ENCODE measurements at places on chromosomes 6 and 20.

DNA sequence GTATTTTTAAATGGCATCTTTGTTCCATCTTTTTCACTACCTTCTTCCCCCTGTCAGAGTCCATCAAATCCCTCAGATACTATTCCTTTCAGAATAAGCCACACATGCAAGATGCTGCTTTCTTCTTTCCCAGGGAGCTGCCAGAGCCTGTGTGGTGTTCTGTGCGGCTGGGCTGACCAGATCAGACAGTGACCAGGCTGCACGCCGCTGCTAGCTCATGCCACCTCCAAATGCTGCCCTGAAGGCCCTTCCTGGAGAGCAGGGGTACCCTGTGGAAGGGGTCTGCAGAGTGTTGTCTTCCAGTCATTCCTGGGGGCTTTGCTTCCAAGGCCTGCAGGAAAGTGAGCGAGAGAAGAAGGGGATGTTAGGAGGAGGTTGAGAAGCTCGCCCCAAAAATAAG, 179.1 kb upstream of the SUPT3H start:
- H3K4me3 ChIP-seq = no peak overlapping the region
- H3K27me3 ChIP-seq = peaks cover 2% of the 10 kb centered on the region
- peaks cover 2% of the 10 kb centered on the region for H3K36me3 ChIP-seq

- H3K27me3 ChIP-seq = no peaks in the 10 kb centered on the region
- DNase-seq = no peak
- peaks cover 71% of the 10 kb centered on the region for H3K4me1 ChIP-seq
- no peak overlapping the region for H3K4me3 ChIP-seq
- H3K36me3 ChIP-seq = peaks cover 18% of the 10 kb centered on the region
Measured at GRCh38 chr20:49706630-49707091, 7.0 kb downstream of the B4GALT5 start.

GRCh38 chr6:56311061-56311460, 63.7 kb upstream of the COL21A1 start:
- no peak overlapping the region for H3K27ac ChIP-seq
- H3K27me3 ChIP-seq = peaks cover 2% of the 10 kb centered on the region
- H3K4me1 ChIP-seq = no peaks in the 10 kb centered on the region
- H3K4me3 ChIP-seq = no peak overlapping the region
- H3K36me3 ChIP-seq = no peaks in the 10 kb centered on the region

- H3K4me1 ChIP-seq = no peaks in the 10 kb centered on the region
- no peak overlapping the region for H3K27ac ChIP-seq
- DNase-seq = no peak
Measured at GRCh38 chr20:11012975-11013374, 339.2 kb upstream of the JAG1 start.

GRCh38 chr20:2654384-2654822, 2.0 kb downstream of the NOP56 start:
- peak overlapping the region; percentile 90 for H3K4me3 ChIP-seq
- peaks cover 60% of the 10 kb centered on the region for H3K36me3 ChIP-seq
- peaks cover 54% of the 10 kb centered on the region for H3K4me1 ChIP-seq
- DNase-seq = no peak

- H3K27ac ChIP-seq = no peak overlapping the region
- H3K36me3 ChIP-seq = no peaks in the 10 kb centered on the region
- no peaks in the 10 kb centered on the region for H3K27me3 ChIP-seq
- DNase-seq = no peak
Measured at GRCh38 chr6:66173587-66173986, 466.6 kb upstream of the EYS start.

DNA sequence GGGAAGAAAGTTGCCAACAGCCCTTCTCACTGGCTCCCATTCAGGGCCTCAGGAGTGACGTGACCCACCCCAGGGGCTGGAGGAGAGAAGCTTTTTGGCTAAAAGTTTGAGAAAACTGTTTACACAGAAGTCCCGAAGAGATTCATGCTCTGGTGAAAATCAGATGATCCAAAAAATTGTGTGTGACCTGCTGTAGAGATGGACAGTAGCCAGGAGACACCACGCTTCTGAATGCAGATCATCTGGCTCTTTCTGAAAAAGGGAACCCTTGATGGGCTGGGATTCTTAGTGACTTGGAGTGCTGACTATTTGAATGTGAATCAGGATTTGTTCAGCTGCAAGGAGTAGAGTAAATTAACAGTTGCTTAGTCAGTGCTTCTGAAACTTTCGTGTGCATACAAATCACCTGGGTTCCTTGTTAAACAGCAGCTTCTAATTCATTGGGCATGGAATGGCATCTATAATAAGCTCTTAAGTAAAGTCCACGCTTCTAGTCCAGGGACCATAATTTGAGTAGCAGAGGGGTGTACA, 265.1 kb downstream of the PREX1 start:
- no peak overlapping the region for H3K27ac ChIP-seq
- H3K27me3 ChIP-seq = peaks cover 3% of the 10 kb centered on the region
- no peak overlapping the region for H3K4me3 ChIP-seq
- no peaks in the 10 kb centered on the region for H3K4me1 ChIP-seq
- H3K36me3 ChIP-seq = no peaks in the 10 kb centered on the region
- DNase-seq = no peak

DNA sequence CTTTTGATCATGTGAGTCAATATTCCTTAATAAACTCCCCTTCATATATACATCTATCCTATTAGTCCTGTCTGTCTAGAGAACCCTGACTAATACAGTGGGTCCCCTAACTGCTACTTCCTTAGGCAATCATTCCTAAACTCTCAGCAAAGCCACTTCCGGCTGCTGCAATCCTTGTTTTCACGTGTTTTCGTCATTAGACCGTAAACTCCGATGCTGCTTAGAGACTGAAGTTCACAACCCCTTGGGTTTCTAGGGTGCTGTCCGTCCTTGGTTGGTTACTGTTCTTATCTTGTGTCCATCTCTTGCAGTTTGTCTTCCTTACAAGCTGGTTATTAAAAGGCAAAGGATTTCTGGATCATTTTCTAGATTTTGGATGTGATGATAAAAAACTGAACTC, 106.4 kb downstream of the GMPR start:
- H3K36me3 ChIP-seq = peaks cover 3% of the 10 kb centered on the region
- no peak for DNase-seq
- no peaks in the 10 kb centered on the region for H3K27me3 ChIP-seq
- H3K4me3 ChIP-seq = no peak overlapping the region
- H3K4me1 ChIP-seq = peaks cover 7% of the 10 kb centered on the region

GRCh38 chr6:130020073-130020906, 1.9 kb downstream of the L3MBTL3 start:
- peak; percentile 39 for DNase-seq
- H3K4me1 ChIP-seq = peaks cover 41% of the 10 kb centered on the region
- H3K36me3 ChIP-seq = peaks cover 10% of the 10 kb centered on the region
- no peaks in the 10 kb centered on the region for H3K27me3 ChIP-seq
- peak overlapping the region; percentile 91 for H3K27ac ChIP-seq
- H3K4me3 ChIP-seq = peak overlapping the region; percentile 92

DNA sequence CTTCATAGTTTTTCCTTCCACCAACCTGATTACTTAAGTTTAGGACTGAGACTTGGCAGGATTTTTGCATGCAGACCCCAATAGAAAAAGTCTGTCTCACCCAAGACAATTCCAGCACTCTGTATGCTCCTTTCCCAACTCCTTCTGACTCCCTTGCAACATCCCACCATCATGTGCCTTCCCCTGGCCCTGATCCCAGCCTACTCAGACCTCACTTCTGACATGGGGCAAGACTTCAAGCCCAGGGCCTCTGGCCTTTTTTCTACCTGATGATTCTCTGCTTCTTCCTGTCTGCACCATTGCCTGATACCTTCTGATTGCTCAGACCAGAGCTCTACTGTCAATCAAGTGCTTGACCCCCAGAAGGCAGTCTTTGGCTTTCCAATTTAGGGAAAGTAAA, 96.6 kb downstream of the HAO1 start:
- H3K27ac ChIP-seq = no peak overlapping the region
- no peaks in the 10 kb centered on the region for H3K36me3 ChIP-seq
- no peaks in the 10 kb centered on the region for H3K4me1 ChIP-seq
- peaks cover 5% of the 10 kb centered on the region for H3K27me3 ChIP-seq
- no peak for DNase-seq

GRCh38 chr6:119727504-119728219, 378.1 kb upstream of the MAN1A1 start:
- H3K36me3 ChIP-seq = no peaks in the 10 kb centered on the region
- no peak overlapping the region for H3K27ac ChIP-seq
- H3K27me3 ChIP-seq = no peaks in the 10 kb centered on the region
- H3K4me3 ChIP-seq = no peak overlapping the region
- no peaks in the 10 kb centered on the region for H3K4me1 ChIP-seq

- no peak overlapping the region for H3K27ac ChIP-seq
- peaks cover 9% of the 10 kb centered on the region for H3K4me1 ChIP-seq
- no peak overlapping the region for H3K4me3 ChIP-seq
- DNase-seq = no peak
Measured at GRCh38 chr20:20373091-20373571, 5.2 kb downstream of the INSM1 start.

- no peak for DNase-seq
- no peaks in the 10 kb centered on the region for H3K4me1 ChIP-seq
- H3K36me3 ChIP-seq = no peaks in the 10 kb centered on the region
- H3K4me3 ChIP-seq = no peak overlapping the region
Measured at GRCh38 chr6:113143206-113143605, 713.9 kb upstream of the MARCKS start.

DNA sequence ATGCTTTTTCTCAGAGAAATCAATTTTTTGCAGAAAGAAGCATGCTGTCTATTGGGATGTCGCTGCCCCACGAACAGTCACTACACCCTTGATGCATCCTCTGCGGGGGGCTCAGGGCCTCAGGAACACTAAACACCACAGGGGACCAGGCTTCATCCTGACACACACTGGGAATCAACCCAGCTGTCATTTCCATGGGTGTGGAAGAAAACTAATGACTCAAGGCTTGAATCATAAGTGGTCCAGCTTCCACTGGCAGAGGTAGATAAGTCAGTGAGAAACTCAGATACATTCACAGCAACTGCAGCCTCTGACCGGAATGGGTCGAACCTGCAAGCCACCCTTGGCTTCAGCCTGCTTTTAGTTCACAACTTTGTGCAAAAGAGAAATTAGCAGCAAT, 81.3 kb upstream of the SPTLC3 start:
- H3K27ac ChIP-seq = no peak overlapping the region
- no peak for DNase-seq
- H3K27me3 ChIP-seq = peaks cover 5% of the 10 kb centered on the region
- H3K4me1 ChIP-seq = no peaks in the 10 kb centered on the region
- H3K36me3 ChIP-seq = no peaks in the 10 kb centered on the region

DNA sequence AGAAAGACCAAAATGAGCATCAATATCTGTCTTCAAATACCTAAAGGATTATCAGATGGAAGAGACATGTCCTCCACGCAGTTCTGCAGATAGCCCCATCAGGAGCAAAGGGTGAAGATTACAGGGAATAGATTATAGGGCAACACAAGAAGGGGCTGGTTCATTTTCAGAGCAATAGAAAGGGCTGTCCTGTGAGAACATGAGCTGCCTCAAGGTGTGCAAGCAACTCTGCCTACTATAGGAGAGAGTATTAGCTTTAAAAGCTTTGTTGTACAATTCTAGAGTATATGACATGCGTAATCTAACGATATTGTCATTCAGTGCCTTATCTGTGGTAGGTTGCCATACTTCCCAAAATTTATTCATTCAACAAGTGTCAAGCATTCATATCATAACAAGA, 112.7 kb downstream of the NRSN1 start:
- H3K36me3 ChIP-seq = no peaks in the 10 kb centered on the region
- no peak overlapping the region for H3K27ac ChIP-seq
- peaks cover 19% of the 10 kb centered on the region for H3K27me3 ChIP-seq
- DNase-seq = no peak
- no peaks in the 10 kb centered on the region for H3K4me1 ChIP-seq
- no peak overlapping the region for H3K4me3 ChIP-seq

- no peak overlapping the region for H3K4me3 ChIP-seq
- H3K4me1 ChIP-seq = peaks cover 56% of the 10 kb centered on the region
- H3K27me3 ChIP-seq = no peaks in the 10 kb centered on the region
- peaks cover 3% of the 10 kb centered on the region for H3K36me3 ChIP-seq
- peak overlapping the region; percentile 57 for H3K27ac ChIP-seq
Measured at GRCh38 chr20:48795732-48796131, 32.1 kb downstream of the PREX1 start.

DNA sequence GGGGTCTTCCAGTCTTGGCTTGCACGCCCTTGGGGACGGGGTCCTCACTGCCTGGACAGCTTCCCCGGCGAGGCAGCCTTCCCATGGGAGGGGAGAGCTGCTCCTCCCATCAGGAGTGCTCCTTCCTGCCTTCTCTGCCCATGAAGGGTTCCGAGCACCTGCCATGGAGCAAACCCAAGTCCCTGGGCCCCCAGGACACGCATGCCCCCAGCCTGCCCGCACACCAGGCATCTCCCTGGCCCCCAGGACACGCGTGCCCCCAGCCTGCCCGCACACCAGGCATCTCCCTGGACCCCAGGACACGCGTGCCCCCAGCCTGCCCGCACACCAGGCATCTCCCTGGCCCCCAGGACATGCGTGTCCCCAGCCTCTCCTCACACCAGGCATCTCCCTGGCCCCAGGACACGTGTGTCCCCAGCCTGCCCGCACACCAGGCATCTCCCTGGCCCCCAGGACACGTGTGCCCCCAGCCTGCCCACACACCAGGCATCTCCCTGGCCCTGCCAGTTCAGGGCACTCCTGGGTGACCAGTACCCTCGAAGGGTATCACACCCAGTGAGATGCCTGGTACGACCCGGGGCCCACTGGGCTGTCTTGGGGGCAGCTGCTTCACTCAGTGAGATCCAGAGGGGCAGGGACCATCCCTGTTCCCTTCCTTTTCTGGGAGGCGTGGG, 21.7 kb downstream of the COL20A1 start:
- H3K36me3 ChIP-seq = no peaks in the 10 kb centered on the region
- no peaks in the 10 kb centered on the region for H3K27me3 ChIP-seq
- no peaks in the 10 kb centered on the region for H3K4me1 ChIP-seq
- no peak overlapping the region for H3K27ac ChIP-seq
- H3K4me3 ChIP-seq = no peak overlapping the region

- peaks cover 3% of the 10 kb centered on the region for H3K27me3 ChIP-seq
- H3K36me3 ChIP-seq = no peaks in the 10 kb centered on the region
- H3K4me1 ChIP-seq = peaks cover 2% of the 10 kb centered on the region
- no peak overlapping the region for H3K4me3 ChIP-seq
- no peak for DNase-seq
Measured at GRCh38 chr6:85865420-85866369, 223.0 kb upstream of the SYNCRIP start.

DNA sequence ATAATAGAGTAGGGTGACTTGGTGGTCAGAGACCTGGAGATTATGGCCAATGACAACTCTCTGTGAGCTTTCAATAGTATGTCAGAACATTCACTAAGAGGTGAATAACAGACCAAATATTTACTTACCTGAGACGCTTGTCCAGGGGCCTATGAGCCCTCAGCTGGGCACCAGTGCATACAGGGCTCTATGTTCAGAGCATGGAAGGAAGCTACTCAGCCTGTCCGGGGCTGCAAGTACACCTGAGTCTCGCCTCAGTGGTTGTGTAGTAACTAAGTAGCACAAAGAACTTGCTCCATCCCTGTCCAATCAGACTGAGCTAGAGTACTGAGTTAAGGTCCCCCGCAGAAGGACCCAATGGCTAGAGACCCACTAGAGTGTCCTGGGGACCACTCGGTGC, 11.6 kb upstream of the SCGN start:
- H3K4me1 ChIP-seq = no peaks in the 10 kb centered on the region
- peaks cover 44% of the 10 kb centered on the region for H3K27me3 ChIP-seq
- no peak overlapping the region for H3K4me3 ChIP-seq
- H3K27ac ChIP-seq = no peak overlapping the region
- DNase-seq = no peak
